HT1080 (cell line): ENCODE measurements at places on chromosomes 7 and 10. TPM values are rescaled to one million over a fixed set of nuclear protein-coding genes. Genes with fewer than 3 reads are reported as not detected.

DNA sequence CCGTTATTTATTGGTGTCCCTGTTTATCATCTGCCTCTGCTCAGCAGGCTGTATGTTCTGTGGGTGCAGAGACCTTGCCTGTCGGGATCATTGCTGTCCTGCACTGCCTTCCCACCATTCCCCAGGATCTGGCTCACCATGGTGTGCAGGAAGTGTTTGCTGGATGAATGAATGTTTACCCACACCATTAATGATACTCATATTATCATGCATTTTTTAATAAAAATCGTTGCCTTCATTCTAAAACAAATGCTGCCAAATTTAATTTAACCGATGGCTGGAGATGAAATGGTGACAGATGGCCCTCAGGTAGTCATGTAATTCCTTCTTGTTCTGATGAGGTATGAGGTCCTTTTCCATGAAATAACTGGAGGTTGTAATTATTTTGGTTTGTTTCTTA, 22.5 kb downstream of the PLPP4 start:
- no peak for DNase-seq

DNA sequence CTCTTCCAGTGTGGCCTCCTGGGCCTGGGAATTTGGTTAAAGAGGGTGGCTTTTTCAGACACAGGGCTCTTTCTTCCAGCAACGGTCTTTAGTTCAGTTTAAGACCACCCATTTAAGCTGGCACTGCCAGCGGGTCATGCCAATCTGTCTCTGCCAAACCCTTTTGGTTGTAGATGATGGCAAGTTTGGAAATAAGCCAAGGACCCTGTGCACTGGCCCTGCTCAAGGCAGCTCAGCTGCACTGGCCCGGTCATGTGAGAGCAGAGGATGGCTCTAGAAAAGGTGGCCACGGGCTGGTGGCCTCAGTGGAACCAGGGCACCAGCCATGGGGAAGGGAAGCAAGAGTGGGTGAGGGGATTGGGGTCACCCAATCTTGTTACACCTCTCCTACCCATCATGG, 294.1 kb downstream of the GLRX3 start:
- DNase-seq = no peak

Gene CUBN
- 0.90 and 1.3 TPM in 2 replicates for total RNA-seq

DNA sequence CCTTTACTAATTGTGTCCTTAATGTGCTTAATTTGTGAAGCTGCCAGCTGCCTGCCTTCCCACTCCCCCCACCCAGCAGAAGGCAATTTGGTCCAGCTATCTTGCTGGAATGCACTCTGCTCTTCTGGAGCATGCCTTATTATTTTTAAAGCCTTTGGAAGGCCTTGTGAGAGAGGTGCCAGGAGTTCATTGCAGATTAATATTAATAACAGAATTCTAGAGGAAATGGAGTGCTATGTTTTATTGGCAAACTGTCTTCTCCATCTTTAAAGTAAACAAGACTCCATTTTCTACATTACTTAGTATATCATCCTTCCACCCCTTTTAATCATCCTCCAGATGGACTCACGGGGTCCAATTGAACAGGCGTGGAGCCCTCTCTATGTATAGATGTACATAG, 50.8 kb upstream of the ZNF32 start:
- DNase-seq = no peak

GRCh38 chr7:88226886-88227516, 7.2 kb upstream of the SRI start:
- peak; percentile 92 for DNase-seq

DNA sequence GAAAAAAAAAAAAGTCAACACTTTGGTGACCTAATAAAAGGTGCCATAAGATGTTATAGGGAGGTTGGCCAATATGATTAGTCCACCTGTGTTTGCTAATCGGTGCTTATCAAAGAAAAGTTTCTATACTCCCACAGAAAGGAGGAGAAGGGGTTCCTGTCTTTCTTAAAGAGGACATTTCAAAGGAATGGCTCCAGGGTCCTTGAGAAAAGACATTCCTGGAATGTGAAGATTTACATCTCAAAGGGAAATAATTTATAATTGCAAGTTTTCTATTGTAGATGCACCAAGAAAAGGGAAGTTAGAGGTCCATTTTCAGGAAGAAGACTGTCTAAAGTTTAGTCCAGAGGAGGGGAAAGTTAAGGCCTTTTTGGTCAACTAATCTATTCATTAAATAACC, 715.3 kb downstream of the NXPH1 start:
- no peak for DNase-seq

DNA sequence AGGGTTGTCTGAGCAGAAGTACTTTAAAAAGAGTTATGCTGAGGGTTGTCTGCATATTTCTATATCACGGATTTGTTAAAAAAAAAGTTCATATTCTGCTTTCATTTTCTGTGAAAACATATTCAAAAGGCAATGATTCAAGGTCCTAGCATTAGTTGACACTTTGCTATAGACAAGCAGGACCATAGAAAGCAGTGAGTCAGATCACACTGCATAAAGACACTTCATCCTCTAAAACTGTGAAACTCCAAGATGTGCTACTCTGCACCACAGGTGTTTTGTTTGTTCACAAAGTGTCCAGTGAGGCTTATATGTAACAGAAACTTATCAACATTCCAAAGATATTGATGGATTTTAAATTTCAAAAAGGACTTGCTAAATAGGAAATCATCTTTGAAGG, 47.0 kb downstream of the SPAM1 start:
- no peak for DNase-seq

- no peak for DNase-seq
These were observed 244.2 kb upstream of the POM121L12 start for GRCh38 chr7:52791176-52791700.

- no peak for DNase-seq
These were observed 54.1 kb downstream of the FAM171A1 start for GRCh38 chr10:15316871-15317464.

Gene SGMS1
- 36.1 and 54.7 TPM in 2 replicates for total RNA-seq

Gene NPY
- not detected in 2 replicates for total RNA-seq

DNA sequence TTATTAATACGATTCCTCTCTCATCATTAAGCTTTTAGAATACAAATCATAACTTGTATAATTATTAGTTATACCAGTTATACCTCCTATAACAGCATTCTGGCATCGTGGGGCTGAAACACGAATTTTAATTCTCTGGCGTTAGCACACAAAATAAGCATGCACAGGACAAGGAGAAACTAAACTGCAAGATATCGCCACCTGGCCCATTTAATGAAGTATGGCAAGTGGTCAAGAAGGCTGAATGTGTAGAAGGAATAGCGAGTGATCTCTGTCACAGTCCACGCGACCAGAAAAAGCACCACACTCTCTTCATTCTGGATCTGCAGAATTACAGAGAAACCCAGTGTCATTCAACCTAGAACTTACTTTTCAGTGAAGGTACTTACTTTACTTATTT, 18.1 kb downstream of the HACD1 start:
- DNase-seq = peak; percentile 46

Gene THNSL1
- 7.3 and 9.6 TPM in 2 replicates for total RNA-seq

DNA sequence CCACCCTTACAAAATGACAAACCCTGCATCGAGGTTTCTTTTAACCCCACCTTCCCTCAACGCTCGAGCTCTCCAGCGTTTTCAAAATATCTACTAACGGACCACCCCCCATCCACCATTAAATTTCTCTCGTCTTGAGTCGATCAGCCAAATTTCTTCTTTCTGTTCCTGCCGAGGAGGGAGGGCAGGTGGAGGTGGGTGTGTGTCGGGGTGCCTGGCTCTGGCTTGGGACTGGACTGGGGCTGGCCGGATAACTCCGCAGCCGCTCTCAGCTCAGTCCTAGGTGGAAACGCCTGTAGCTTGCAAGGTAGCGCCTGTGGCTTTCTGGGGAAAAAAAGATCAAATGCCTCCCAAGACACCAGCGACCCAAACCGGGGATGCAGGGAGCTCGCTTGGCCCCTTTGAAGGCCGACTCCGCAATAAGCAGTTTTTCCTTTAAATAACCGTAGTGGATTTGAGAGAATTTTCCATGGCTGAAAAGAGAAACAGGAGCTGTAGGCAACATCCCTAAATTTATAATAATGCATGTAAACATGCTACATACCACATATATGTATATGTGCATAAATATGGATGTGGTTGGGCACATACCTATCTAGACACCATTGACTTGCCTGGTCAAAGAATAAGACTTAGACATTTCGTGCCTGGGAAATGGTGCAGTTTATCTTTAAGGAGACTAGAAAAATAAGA, 1.9 kb upstream of the TMEM178B start:
- DNase-seq = no peak

GRCh38 chr10:5095687-5096086, 1.5 kb downstream of the AKR1C3 start:
- DNase-seq = no peak

GRCh38 chr7:108368466-108368865, 87.8 kb downstream of the NRCAM start:
- DNase-seq = no peak

- peak; percentile 71 for DNase-seq
These were observed 25.1 kb downstream of the MINDY4 start for GRCh38 chr7:30796105-30796869.

Gene ADCY1
- total RNA-seq = 0.08 and 0.13 TPM in 2 replicates

GRCh38 chr7:44064791-44065430, 456 bp downstream of the PGAM2 start:
- no peak for DNase-seq

DNA sequence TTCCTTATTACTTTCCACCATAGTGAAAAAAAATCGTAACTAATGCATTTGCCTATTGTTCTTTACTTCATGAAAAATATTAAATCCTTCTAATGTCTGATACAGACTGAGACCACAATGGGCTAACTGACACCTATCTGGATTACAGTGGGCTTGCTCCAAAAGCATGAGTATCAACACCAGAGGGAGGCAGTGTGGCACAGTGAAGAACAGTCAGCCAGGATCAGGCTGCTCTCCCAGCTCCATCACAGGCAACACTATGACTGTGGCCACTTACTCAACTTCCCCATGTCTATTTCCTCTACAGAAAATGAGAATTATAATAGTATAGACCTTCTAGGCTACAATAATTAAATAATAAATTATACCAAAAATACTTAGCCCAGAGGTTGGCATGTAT, 97.2 kb downstream of the SLC25A13 start:
- DNase-seq = peak; percentile 8

Gene GDF2
- not detected in 2 replicates for total RNA-seq

DNA sequence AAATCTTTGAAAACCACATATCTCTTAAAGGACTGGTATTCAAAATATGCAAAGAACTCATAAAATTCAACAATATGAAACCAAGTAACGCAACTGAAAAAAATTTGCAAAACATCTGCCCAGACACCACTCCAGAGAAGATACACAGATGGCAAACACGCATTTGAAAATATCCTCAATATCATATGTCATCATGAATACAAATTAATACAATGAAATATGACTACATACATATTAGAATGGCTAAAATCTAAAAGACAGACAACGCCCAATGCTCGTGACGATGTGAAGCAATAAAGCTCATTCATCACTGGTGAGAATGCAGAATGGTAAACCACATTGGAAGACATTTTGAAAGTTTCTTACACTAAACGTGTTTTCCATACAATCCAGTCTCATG, 770.1 kb upstream of the CELF2 start:
- DNase-seq = no peak
